ENCODE measurements at places on chromosomes 2 and 18.

GRCh38 chr2:134327367-134327766, 73.5 kb downstream of the MGAT5 start:
- no peaks in the 10 kb centered on the region for H3K27me3 ChIP-seq
- no peaks in the 10 kb centered on the region for H3K36me3 ChIP-seq

DNA sequence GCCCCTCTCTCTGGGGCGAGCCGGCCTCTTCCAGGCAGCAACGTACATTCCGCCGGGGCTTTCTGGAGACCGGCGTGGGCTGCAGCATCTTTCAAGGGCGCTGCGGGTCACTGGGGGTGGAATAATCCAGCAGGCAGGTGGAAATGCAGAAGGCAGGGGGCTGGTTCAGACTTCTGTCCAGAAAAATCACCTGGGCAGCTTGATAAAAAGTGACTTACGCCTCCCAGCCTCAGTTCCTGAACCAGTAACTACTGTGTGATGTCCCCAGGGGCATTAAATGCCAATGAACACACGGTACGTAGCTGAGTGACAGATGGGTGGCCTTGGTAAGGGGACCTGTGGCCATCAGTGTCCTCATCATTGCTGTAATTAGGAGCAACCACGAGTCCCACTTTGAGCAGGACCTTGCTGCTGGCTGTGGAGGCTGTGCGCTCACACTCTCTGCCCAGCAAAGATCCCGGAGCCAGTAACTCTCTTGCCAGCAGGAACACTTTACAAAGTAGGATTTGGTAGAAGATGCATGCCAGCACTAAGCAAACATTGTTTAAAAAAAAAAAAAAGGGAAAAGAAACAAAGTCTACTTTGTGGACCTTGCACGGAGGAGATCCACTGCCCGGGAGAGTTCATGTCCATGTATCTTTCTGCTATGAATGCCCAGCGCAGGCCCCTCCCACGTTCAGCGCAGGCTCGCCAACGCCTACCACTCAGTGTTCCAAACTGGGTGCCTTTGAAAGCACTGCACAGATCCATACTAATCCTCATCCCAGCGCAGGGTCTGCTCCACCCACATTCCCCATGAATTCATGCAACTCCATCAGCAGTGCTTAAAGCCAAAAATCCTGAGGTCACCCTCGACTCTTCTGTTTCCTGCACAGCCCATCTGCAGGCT, 177.3 kb downstream of the HDAC4 start:
- no peak overlapping the region for H3K4me3 ChIP-seq
- DNase-seq = peak; percentile 84
- no peak overlapping the region for H3K27ac ChIP-seq
- no peaks in the 10 kb centered on the region for H3K27me3 ChIP-seq
- no peaks in the 10 kb centered on the region for H3K36me3 ChIP-seq
- H3K4me1 ChIP-seq = peaks cover 42% of the 10 kb centered on the region

- H3K4me1 ChIP-seq = no peaks in the 10 kb centered on the region
- H3K27ac ChIP-seq = no peak overlapping the region
Observed at GRCh38 chr2:240948905-240949790, 43.0 kb downstream of the CROCC2 start.

DNA sequence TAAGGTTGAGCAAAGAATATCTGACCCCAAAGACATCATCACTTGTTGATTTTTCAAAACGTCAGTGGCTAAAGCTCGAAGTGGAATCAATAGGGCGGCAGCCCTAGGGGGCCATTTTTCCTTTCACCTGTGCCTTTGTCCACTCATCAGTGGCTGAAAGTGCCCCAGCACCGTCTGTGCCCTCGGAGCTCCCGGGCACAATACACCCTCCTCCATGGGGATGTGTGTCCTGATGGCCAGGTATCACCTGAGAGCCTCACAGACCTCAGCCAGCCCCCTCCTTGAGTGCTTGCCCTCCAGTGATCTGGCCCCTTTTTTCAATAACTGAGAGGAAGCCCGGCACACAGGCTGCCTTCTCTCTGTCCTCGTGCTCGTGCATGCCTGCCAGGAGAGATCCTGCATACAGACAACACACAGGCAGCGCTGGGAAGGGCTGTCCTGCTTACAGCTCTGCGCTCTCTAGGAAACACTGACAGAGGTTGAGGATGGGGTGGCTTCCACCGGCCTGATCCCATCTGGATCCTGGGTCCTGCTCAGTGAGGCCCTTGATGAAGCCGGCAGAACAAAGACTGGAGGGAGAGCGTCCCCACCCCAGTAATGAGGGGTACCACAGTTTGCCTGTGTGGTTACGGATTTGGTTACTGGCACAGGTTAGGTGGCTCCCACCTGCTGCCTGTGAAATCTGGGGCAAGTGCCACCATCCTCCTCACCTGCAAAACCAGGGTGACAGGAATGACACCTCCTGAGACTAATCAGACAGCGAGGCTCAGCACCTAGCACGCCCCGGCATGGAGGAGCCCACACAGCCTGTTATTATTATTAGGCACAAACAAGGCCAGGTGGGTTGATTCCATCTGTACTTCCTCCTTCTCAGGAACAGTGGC, 197.5 kb upstream of the RAB6C start:
- no peaks in the 10 kb centered on the region for H3K27me3 ChIP-seq
- H3K27ac ChIP-seq = no peak overlapping the region
- no peak for DNase-seq
- H3K4me3 ChIP-seq = no peak overlapping the region

GRCh38 chr2:70706026-70706795, 61.8 kb downstream of the ADD2 start:
- no peak overlapping the region for H3K27ac ChIP-seq
- H3K36me3 ChIP-seq = no peaks in the 10 kb centered on the region
- no peaks in the 10 kb centered on the region for H3K27me3 ChIP-seq
- no peak overlapping the region for H3K4me3 ChIP-seq

Data from astrocyte (in vitro differentiated cells and primary cell).